Activated CD4-positive, alpha-beta T cell treated with anti-CD3 and anti-CD28 coated beads, Interleukin-2, amount 10 ng/mL, durations not matched to agents 24 days and 14 days (primary cell): ENCODE measurements at places on chromosomes 6 and 20. TPM values are rescaled to one million over a fixed set of nuclear protein-coding genes. Genes with fewer than 3 reads are reported as not detected.

Gene RNF182
- not detected in 2 replicates for total RNA-seq

Gene TMC2
- not detected in 2 replicates for total RNA-seq

DNA sequence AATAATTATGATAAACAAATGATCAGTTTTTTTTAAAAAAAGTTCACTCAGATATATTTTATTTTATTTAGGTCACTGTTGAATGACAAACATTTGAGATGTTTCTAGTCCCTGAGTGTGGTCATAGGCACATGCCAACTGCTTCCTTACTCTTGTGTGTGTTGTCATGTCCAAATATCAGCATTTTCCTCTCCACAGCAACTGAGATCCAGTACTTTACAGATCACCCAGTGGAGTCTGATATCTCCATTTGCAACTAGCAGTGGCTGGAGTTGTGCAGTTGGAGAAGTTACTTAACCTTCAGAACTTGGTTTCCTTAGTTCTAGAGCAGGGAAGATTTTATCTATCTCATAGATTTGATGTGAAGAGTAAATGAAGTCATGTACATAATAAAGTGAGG, 101.3 kb downstream of the MYB start:
- no peak overlapping the region for H3K27ac ChIP-seq
- no peak overlapping the region for H3K4me3 ChIP-seq
- no peak for DNase-seq
- H3K27me3 ChIP-seq = peaks cover 9% of the 10 kb centered on the region
- H3K36me3 ChIP-seq = peaks cover 24% of the 10 kb centered on the region

GRCh38 chr6:78340755-78341154, 526.6 kb upstream of the IRAK1BP1 start:
- H3K27me3 ChIP-seq = no peaks in the 10 kb centered on the region
- DNase-seq = no peak
- no peak overlapping the region for H3K27ac ChIP-seq

GRCh38 chr6:139296927-139297326, 5.1 kb upstream of the TXLNB start:
- H3K4me3 ChIP-seq = no peak overlapping the region
- H3K36me3 ChIP-seq = peaks cover 4% of the 10 kb centered on the region
- H3K27me3 ChIP-seq = no peaks in the 10 kb centered on the region
- peak; percentile 50 for DNase-seq
